Activated CD8-positive, alpha-beta memory T cell treated with anti-CD3 and anti-CD28 coated beads for 36 hours (primary cell): ENCODE measurements at places on chromosomes 12 and 14. TPM values are rescaled to one million over a fixed set of nuclear protein-coding genes. Genes with fewer than 3 reads are reported as not detected.

The LEMD3 gene
- total RNA-seq, result 21.2 TPM

The C1S gene
- total RNA-seq, result 1.0 TPM

The TAS2R43 gene
- not detected for total RNA-seq

The DAO gene
- not detected for total RNA-seq

The CELA1 gene
- not detected for total RNA-seq

The LACRT gene
- not detected for total RNA-seq

The POTEM gene
- total RNA-seq, result not detected

The SLC22A17 gene
- 2.1 TPM for total RNA-seq

The OLR1 gene
- total RNA-seq, result not detected

The OR4L1 gene
- total RNA-seq, result not detected

The NYNRIN gene
- 0.06 TPM for total RNA-seq

The PSMC6 gene
- total RNA-seq, result 122 TPM

The RERG gene
- not detected for total RNA-seq

The ERG28 gene
- 18.0 TPM for total RNA-seq

The CEBPE gene
- 0.19 TPM for total RNA-seq

The UNC119B gene
- 29.8 TPM for total RNA-seq

The TMEM120B gene
- total RNA-seq, result 17.3 TPM

The ASCL1 gene
- not detected for total RNA-seq

The ABHD12B gene
- not detected for total RNA-seq

The BEST3 gene
- not detected for total RNA-seq

The HOXC10 gene
- total RNA-seq, result not detected

The RPL36AL gene
- 251 TPM for total RNA-seq

The LRRC10 gene
- total RNA-seq, result not detected

The OR4K5 gene
- total RNA-seq, result not detected

The ZBTB25 gene
- total RNA-seq, result 25.4 TPM

The ERP27 gene
- 0.76 TPM for total RNA-seq

The LRP1-AS gene
- total RNA-seq, result not detected

The TAS2R30 gene
- 0.80 TPM for total RNA-seq

The KRT5 gene
- total RNA-seq, result not detected

The PRIMA1 gene
- not detected for total RNA-seq

The TOMM20L gene
- total RNA-seq, result not detected

The CARMIL3 gene
- 1.2 TPM for total RNA-seq

The CD163L1 gene
- total RNA-seq, result not detected

The TTC9 gene
- 5.6 TPM for total RNA-seq

The CCDC175 gene
- not detected for total RNA-seq

The TIMELESS gene
- 60.3 TPM for total RNA-seq

The KCNK10 gene
- not detected for total RNA-seq

The CLEC6A gene
- total RNA-seq, result not detected

The MYG1 gene
- 91.2 TPM for total RNA-seq

The BCL2L14 gene
- 0.59 TPM for total RNA-seq

The NRXN3 gene
- total RNA-seq, result not detected

The JPH4 gene
- 0.52 TPM for total RNA-seq

The TMEM119 gene
- not detected for total RNA-seq

The P3H3 gene
- total RNA-seq, result 1.8 TPM

The SCARB1 gene
- 32.5 TPM for total RNA-seq

The AREL1 gene
- total RNA-seq, result 37.8 TPM

The NPC2 gene
- total RNA-seq, result 12.4 TPM

The FGF6 gene
- not detected for total RNA-seq

The CIT gene
- total RNA-seq, result 28.6 TPM

The FAIM2 gene
- total RNA-seq, result 0.23 TPM
